Left renal pelvis (tissue), 4 donors: ENCODE measurements at places on chromosomes 13 and 19.
A peak's percentile ranks its signal among the peaks of the same experiment; 100 is the strongest.

GRCh38 chr13:45042539-45042938, 53.2 kb downstream of the GPALPP1 start:
- DNase-seq: no peak

DNA sequence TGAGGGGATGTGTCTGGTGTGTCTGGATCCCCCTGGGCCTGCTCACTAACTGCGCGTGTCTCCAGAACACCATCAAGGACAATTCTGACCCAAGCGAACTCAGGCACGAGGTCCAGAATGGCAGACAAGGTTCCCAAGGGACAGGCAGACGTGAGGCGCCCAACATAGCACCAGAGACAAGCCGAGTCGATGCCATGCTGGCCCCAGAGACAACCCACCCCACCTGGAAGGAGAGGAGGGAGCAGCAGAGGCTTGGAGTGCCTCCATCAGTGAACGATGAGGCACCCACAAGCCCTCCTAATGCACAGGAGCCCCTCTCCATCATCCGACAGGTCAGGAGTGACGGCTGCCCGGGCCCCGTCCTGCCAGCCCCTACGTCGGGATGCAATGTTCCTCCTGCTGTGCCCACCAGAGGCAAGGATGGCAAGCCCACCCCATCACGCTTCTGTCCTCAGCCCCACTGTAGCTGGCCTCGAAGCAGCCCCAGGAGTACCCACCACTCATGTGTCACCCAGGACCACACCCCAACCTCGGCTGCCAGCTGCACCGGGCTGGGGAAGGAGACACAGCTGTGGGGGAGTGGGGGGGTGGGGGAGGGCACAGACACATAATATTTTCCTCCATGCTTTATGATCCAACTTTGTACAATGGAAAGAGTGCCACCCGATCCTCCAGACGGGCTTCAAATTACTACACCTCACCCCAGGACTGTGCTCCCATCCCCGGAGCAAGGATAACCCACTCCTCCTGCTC, 11.8 kb downstream of the AP3D1 start:
- DNase-seq: no peak

- no peak for DNase-seq
Measured at GRCh38 chr19:10508707-10509106, 5.6 kb upstream of the KEAP1 start.

DNA sequence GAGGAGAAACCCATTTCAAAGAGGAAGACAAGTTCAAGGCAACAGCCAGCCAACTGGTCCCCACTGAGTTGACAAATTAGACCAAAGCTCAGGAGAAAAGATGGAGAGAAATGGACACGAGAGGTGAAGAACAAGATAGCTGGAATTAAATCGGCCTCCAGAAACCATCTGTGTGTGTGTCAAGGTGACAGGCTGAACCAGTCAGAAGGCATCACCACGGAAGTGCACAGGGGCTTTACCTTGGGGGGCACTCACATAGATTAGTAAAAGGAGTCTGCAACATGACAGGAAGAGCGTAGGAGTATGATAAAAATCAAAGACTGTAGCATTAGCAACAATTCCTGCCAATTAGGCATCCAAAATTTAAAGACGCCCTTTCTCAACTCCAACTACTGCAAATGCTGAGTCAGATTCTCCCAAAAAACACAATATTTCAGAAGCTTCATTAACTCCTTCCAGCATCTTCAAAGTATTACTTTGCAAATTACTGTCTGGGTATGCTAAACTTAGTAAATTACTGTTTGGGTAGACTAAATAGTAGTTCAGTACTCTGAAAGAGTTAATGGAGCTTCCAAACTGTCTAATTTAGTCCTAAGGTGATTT, 66.2 kb downstream of the FOXO1 start:
- DNase-seq: no peak

GRCh38 chr13:98892821-98893220, 85.0 kb downstream of the DOCK9 start:
- DNase-seq: peak; percentile 22

GRCh38 chr19:7408251-7408650, 59.5 kb downstream of the ARHGEF18 start:
- DNase-seq: no peak

DNA sequence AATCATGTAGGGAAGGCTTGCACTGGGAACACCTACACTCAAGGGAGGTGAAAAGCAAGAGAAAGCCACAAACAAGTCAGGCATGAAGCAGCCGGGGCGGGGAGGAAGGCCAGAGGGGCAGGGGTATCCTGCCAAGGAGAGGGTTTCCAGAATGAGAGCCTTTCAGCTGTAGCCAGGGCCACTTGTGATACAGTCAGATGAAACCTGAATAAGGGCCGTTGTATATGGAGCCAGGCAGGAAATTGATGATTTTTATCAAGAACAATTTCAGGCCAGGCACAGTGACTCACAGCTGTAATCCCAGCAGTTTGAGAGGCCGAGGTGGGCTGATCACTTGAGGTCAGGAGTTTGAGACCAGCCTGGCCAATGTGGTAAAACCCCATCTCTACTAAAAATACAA, 4.4 kb downstream of the TRPM4 start:
- no peak for DNase-seq

DNA sequence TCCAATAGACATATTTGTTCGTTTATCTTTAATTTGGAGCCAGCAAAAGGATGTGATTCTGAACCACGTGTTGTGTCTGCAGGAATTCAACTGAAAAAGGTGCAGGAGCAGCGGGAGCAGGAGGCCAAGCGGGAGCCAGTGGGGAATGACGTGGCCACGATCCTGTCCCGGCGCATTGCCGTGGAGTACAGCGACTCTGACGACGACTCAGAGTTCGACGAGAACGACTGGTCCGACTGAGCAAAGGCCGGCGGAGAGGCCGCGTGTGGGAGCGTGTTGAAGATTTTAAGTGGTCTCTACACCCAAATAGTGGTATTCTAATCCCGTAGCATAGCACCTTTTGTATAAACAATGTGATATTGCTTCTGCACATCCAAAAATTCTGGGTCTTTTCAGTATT, 75.0 kb downstream of the GPR12 start:
- DNase-seq: no peak

DNA sequence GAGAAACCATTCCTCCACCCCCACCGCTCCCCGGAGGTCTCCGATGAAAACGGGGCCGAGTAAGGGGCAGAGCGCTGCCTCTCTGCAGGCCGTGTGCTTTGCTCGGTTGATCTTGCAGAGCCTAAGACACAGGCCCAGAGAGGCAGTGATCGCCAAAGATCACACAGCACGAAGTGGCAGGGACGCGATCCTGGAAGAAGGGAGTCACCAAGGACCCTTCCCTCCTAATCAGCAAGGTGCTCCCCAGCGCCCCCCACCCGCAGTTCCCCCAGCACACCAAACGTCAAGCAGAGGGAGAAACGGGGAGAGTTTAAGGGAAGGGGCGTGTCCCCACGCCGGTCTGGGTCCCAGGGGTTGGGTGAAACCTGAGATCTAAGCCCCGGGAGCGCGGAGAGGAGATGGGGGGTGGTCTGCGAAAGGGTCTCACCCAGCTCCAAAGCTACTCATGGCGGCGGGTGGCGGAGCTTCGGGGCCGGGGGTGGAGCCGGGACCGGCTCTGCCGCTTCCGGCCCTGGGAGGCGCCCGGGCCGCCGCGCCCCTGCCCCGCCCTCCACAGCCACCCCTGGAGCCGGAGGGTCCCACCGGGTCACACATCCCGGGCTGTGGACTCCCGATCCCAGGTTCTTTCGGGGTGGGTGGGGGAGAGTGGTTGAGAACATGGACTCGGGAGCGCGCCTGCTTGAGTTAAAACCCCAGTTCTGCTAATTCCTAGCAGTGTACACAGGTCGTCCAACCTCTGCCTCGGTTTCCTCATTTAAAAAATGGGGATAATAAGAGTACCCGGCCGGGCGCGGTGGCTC, at the start of gene EML2:
Gene EML2, minus strand, starts transcription at position 468 of the 800 bp plus-strand sequence. Its CDS starts 21 bp downstream, at position 447.
- no peak for DNase-seq

- no peak for DNase-seq
Measured at GRCh38 chr19:50191216-50191615, 12.2 kb upstream of the MYH14 start.

DNA sequence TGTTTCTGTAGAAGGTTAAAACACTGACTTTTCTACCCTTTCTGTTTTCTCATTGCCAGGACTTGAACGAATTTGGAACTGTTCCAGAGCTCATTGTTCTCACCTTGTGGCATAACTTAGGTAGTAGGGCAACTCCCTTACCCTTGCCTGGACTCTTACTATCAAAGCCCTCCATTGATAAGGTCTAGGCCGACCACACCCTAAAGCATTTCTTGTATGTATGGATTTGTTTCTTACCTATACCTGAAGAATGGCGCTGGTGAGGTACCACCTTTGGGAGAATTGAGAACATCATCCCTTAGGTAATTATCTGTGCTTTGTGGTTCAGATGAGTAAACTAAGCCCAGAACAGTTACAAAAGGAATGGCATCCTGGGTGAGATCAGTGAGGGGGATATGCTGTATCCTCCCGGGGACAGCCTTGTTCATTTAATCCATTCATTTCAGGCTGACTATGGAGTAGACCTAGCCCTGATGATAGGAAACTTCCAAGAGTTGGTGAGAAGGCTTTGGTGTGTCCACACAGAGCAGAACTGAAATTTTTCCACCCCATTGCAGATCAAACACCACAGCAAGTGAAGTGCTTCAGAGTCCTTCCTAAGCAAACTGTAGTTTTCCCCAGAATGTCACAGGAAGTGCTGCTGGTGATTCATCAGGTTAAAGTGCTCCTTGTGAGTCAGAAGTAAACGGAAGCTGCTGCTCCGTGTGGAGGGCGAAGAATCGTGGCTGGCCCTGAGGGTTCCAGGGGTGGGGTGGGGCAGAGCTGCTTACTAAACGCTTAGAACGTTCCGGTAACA, 113.0 kb downstream of the TEX26 start:
- no peak for DNase-seq
